Stimulated activated CD4-positive, alpha-beta T cell treated with anti-CD3 and anti-CD28 coated beads, Interleukin-15, amount 100 ng/mL, for 1 hour (primary cell): ENCODE measurements at places on chromosomes 1 and 21.

DNA sequence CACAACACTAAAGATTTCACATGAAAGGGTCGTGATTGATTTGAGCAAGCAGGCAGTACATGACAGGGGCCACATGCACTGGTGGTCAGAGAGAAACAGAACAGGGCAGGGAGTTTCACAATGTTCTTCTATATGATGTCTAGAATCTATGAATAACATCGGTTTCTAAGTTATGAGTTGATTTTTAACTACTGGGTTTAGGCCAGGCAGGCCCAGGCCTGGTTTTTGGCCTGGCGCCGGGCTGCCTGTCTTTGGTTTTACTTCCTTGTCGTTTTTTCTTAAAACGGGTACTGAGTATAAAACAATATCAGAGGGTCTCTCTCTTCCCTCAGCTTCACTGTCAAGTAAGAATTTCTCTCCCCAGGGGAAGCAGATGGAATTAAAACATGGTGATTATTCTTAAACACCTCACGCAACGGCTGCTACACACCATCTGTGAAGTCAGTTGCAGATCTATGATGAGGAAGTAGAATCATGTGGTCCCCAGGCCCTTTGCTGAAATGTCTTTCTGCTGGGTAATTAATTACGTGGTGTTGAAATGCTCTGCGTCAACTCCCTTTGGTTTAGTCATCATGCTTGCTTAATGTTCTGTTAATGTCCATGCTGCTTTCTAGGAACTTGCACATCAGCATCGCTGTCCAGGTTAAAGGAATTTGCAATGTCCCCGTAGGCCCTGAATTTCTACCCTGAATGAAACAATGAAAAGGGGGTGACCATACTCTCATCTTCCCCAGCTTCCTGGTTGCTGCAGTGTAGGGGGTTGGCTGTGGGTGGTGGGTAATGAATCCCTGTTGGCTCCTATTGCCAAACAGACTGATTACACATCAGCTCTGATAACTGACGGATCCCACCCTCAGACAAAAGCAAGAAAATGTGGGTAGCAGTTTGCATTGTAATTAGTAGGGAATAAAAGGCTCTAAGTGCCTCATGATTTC lies 70.3 kb downstream of the SERINC2 start:
- DNase-seq = no peak

GRCh38 chr1:17438318-17439249 lies 893 bp downstream of the RCC2 start:
- peak; percentile 25 for DNase-seq

DNA sequence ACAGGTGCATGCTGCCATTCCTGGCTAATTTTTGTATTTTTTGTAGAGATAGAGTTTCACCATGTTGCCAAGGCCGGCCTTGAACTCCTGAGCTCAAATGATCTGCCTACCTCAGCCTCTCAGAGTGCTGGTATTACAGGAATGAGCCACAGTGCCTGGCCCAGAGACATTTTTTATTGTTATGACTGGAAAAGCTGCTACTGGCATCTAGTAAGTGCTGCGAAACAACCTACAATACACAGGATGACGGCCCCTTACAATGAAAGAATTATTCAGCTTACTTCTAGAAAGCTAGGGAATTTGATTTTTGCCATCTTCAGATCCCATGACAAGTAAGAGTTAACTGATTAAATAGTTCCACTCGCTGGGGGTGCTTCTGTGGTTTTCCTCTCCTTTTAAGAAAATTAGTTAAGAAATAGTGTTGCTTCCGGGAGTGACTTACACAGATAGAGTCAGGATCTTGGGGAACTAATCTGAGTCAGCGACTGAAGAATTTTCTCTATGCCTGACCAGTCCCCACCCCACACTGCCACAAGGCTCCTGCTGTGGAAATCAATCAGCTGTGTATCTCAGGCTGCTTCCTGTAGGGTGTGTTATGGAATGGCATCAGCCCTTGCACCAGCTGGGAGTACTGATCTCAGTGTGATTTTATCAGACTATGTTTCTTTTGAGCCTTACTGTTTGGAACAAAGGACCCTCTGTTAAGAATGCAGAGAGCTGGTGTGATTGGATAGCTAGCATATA lies 93.0 kb upstream of the BMP8A start:
- DNase-seq = no peak

GRCh38 chr21:35488946-35489345 lies 439.8 kb upstream of the RUNX1 start:
- no peak for DNase-seq

- DNase-seq = no peak
These were observed 110.2 kb upstream of the IVNS1ABP start for GRCh38 chr1:185427264-185427663.

DNA sequence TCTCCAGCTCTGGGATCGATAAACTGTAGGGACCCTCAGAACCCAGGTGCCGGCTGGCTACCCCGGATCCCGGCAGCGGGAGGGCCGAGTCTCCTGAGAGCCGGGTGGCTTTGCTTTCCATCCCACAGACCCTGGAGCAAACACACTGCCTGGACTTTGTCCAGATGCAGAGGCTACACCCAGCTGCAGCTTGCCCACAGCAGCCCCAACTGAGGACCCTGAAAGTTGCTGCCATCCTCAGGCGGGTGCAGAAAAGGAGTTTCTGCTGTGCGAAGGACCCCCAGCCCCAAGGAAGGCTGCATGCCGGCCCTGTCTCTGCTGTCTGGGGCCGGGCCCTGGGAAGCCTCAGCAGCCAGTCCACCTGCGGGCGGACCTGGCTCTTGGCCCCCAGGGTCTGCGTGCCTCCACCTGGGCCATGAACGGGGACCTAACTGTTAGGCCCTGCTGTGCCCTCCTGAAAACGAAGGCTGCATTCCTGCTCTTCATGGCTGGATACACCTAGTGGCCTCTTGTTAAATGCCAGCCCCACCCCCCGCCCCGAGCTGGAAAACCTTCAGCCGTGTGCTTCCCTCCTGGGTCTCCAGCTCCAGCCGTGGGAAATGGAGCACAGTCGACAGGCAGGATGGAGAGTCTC lies 97.5 kb upstream of the ARHGEF16 start:
- DNase-seq = no peak

- no peak for DNase-seq
These were observed 123.2 kb downstream of the IGSF21 start for GRCh38 chr1:18230840-18231239.

DNA sequence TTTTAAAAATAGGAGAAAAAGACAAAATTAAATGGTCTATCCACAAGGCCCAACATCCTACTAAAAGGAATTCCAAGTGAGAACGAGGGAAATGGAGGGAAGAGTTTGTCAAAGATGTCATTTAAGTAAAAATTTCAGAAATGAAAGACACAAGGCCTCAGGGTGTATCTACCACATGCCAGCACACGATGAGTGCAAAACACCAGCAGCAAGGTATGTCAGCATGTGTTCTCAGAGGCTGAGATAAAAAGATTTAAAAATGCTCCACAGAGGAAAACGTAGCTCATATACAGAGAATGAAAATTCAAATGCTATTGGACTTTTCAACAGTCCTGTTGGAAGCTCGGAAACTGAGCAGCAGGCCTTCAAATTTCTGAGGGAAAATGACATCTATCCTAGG lies 42.0 kb downstream of the RHOU start:
- DNase-seq = no peak

DNA sequence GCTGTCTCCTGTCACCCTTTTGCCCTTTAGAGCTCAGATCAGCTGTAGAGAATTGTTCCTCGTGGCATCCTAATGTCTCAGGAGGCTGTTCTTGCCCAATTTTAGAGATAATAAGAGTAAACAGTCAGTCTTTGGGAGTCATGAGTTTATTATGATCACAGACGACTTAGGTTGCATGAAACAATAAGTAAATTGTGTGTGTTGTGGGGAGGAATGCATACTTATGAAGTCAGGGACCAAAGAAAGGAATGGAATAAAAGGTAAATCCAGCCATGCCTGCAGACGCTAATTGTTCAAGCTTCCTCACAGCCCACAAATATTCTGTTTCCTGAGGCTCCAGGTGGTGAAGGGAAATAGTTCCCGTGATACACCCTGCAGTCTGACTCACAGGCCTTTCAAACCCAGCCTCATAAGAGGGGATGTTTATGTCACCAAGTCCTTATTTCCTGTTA lies 897 bp downstream of the EPHX4 start:
- DNase-seq = no peak

DNA sequence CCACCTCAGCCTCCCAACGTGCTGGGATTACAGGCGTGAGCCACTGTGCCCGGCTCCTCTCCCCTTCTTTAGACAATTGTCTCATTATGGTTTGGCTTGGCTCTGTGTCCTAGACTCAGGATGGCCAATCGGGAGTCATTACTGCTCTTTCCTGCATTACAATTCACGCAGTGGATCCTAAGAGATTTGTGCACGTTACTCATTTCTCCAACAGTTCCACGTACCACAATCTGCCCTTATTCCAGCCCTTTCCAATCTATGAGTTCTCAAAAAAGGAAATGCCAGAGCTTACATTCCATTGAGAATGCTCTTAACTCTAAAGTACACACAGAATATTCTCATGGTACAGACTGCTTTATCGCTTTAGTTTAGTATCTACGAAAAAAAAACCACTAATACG lies 357.0 kb downstream of the GPATCH2 start:
- no peak for DNase-seq

DNA sequence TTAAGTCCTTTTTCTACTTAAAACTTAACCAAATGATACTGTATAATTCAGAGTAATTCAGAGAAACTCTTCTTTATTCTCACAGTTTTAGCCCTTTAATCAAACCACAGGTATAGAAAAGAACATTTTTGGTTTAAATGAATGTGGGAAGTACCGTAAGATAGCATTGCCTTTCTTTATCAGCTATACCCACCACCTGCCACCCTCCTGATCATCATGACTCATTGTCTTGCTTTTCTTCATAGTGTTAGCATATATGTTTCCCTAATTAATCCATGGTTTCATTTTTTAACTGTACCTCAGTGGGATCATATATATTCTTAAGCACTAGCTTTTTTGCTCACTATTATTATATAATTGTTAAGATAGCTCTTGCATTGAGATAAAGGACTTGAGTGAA lies 27.5 kb upstream of the ANGPTL1 start:
- DNase-seq = no peak

GRCh38 chr1:156384007-156384406 lies 15.0 kb downstream of the RHBG start:
- DNase-seq = no peak

- no peak for DNase-seq
These were observed 263.6 kb downstream of the RWDD3 start for GRCh38 chr1:95497566-95497965.

- no peak for DNase-seq
These were observed 80.9 kb downstream of the PCBP3 start for GRCh38 chr21:45724345-45724961.

DNA sequence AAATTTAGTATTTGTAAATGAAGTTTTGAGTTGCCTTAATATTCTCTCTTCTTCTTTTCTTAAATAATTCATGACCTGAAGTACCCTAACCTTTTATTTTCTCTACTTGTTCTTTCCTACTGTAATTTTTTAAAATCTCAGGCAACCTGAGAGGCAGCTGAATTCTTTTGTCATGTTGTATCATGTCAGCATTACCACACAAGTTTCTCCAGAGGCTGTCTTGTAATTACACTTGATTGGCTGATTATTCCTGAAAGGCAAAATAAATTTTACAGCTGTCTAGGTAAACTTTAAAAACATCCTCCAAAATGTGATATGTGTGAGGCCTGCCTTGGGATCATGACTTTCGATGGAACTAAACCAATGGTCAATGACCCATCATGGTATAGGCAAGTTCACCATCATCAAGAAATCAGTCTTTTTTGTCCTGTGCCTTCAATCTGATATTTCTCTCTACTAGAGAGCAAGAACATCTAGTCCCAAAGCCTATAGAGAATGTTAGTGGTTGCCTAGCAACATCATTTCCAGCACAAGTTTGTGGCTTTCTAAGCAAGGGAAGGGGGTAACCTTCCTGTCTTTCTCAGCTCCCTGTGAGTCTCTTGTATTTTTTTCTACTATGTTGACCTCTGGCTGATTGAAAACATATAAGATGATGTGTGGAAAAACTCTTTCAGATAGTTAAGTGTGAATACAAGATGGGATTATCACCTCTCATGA lies 115.5 kb downstream of the GABPA start:
- no peak for DNase-seq

DNA sequence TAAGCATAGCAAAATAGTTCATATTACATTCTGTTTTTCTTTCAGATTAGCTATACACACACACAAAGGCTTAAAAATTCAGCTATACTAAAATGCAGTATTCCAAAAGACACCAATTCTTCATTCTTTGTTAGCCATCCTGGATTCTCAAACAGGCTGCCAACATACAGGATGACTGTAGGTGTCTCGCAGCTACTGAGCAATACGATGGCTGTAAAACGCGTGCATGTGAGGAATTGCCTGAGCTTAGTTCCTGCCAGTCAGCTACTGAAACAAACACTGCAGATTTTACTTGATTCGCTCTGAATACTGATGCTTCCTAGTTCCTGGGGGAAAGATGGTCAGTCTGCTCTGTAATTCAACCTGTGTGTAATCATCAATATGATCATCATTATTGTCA lies 24.7 kb upstream of the HMGN1 start:
- DNase-seq = no peak

DNA sequence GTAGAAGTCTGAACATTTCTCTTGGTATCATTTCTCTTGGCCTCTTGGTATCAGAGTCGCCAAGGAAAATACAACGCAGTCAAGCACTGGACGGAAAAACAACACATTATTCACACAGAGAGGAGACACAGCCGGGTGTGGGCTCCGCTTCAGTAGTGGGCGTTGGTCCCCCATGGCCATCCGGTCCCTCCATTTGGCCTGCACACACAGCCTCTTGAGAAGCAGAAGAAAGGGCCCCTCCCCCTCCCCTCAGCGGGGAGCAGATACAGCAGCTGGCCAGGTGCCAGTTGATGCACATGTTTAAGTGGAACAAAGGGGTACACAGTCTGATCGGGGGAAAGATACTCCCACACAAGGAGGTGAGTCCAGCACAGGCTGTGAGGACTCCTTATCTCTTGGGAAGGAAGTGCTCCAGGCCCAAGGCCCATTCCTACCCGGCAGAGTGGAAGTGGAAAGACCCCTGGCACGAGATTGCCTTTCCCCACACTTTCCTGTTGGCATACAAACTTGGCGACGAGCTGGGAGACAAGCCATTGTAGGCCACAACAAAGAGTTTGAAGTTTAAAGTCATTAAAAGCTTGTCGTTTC lies 311.3 kb downstream of the FAM72C start:
- DNase-seq = no peak

DNA sequence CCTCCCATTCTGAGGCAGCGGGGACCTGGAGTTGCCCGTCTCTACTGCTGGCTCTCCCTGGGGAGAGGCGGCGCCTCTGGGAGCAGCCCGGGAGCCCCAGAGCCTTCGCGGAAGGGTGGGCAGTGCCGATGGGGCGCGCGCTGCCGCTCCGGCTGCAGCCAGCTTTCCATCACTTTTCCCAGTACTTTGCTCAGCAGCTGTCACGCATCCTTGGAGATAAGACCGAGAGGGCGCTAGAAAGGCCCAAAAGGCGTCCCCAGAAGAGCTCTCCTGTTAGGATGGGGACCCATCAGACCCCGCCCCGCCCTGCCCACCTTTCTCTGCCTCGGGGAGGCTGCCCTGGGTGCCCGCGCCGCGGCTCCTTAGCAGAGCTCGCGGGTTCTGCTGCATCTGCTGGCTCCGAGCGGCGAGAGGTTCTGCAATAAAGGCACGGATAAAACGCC lies 534 bp downstream of the KCNH1 start:
- peak; percentile 8 for DNase-seq
